Thoracic aorta (tissue), 2 donors: ENCODE measurements at places on chromosomes 11 and 22. TPM values are rescaled to one million over a fixed set of nuclear protein-coding genes. Genes with fewer than 3 reads are reported as not detected.

The SAA4 gene
- not detected for total RNA-seq

The MS4A3 gene
- total RNA-seq: not detected

The HRAS gene
- 32.4 TPM for total RNA-seq

The LTBP3 gene
- 512 TPM for total RNA-seq

- H3K36me3 ChIP-seq: no peaks in the 10 kb centered on the region
- H3K27me3 ChIP-seq: no peaks in the 10 kb centered on the region
- H3K4me3 ChIP-seq: peak overlapping the region; percentile 92
- peak overlapping the region; percentile 61 for H3K27ac ChIP-seq
- peaks cover 54% of the 10 kb centered on the region for H3K4me1 ChIP-seq
Observed at GRCh38 chr11:63841554-63841953, 2.6 kb downstream of the MARK2 start.

DNA sequence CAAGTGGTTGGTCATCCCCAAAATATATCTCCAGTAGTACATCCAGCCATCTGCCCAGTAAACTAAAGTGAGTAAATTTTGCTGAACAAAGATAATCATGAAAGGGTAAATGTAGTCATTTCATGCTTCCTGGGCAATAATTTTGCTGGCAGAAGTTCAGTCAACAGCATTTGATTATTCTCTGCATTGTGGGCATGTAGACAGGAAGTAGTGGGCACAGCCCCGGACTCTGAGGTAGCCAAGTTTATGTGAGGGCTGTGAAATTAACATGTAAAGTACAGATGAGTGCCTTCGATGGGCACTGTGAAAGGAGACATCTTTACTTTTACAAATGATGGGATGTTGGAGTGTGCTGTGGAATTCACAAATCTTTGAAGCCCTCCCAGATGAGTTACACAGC lies 312.2 kb upstream of the MTNR1B start:
- no peaks in the 10 kb centered on the region for H3K36me3 ChIP-seq
- no peak for DNase-seq
- H3K4me1 ChIP-seq: no peaks in the 10 kb centered on the region

DNA sequence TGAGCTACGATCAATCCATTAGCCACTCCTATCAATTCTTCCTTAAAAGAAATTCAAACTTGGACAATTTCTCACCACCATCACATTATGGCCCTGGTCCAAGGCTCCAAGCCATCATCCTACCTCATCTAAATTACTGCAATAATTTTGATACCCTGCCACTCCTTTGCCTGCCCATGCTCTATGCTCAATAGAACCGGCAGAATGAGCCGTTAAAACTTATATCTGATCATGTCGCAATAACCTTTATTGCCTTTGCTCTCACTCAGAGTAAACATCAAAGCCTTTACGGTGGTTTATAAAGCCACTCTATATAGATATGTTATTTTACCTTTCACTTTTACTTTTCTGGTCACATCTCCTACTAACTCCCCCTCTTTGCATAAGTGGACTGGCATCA lies 2392.1 kb upstream of the RAG2 start:
- H3K4me3 ChIP-seq: no peak overlapping the region
- no peaks in the 10 kb centered on the region for H3K36me3 ChIP-seq
- H3K27me3 ChIP-seq: no peaks in the 10 kb centered on the region
- no peak for DNase-seq
- H3K27ac ChIP-seq: no peak overlapping the region

- no peaks in the 10 kb centered on the region for H3K4me1 ChIP-seq
- H3K4me3 ChIP-seq: no peak overlapping the region
- H3K36me3 ChIP-seq: no peaks in the 10 kb centered on the region
- H3K27me3 ChIP-seq: no peaks in the 10 kb centered on the region
Observed at GRCh38 chr11:85732965-85733364, 47.0 kb upstream of the CCDC89 start.
